AG09309 (cell line): ENCODE measurements at places on chromosomes 7 and 10.

GRCh38 chr7:155762655-155763054 is 49.6 kb downstream of the SHH start:
- no peak for DNase-seq

DNA sequence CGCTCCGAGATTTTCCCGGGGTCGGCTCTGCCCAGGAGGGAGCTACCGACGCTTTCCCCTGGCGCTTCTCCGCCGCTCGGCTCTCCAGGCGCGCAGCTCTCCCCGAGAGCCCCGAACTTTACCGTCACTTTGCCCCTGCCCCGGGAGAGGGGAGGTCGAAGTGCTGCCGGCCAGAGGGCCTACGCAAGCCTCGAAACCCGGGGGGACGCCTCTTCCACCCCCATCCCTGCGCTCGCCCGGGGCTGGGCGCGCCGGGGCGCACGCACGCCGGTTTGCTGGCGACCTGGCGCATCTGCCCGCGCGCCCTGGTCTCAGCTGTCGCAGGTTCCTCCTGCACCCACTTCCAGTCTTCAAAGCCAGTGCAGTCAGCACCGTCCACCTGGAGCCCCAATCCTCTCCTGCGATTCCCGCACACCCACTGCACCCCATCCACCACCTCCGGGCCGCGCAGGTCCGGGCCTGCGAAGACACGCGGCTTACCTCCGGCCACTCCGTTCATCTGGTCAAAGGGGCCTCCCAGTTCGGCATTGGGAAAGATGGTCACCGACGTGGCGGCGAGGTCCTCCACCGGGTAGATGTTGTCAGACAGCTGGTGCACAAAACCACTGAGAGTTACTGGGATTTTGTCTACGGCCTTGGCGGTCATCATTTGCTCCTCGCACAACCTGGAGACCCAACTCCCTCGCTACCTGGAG is 638 bp downstream of the EGR2 start:
- DNase-seq: no peak

- DNase-seq: no peak
These were observed 73.3 kb upstream of the MTPN start for GRCh38 chr7:136050462-136050847.

DNA sequence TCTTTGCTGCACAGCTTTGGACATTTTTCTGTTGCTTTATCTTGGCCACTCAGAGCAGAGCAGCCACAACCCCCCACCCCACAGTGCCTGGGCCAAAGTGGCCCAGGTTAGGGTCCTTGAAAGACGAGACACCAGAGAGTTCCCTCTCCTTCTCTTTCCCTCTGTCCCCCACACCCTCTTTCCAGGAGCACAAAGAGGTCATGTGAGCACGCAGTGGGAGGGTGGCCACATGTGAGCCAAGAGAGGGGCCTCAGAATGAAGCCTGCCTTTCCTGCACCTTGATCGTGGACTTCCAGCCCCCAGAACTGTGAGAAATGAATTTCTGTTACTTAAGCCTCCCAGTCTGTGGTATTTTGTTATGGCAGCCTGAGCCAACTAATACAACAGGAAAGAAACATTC is 14.6 kb upstream of the MSMB start:
- no peak for DNase-seq

- no peak for DNase-seq
These were observed 14.3 kb downstream of the MICALL2 start for GRCh38 chr7:1444925-1445322.

DNA sequence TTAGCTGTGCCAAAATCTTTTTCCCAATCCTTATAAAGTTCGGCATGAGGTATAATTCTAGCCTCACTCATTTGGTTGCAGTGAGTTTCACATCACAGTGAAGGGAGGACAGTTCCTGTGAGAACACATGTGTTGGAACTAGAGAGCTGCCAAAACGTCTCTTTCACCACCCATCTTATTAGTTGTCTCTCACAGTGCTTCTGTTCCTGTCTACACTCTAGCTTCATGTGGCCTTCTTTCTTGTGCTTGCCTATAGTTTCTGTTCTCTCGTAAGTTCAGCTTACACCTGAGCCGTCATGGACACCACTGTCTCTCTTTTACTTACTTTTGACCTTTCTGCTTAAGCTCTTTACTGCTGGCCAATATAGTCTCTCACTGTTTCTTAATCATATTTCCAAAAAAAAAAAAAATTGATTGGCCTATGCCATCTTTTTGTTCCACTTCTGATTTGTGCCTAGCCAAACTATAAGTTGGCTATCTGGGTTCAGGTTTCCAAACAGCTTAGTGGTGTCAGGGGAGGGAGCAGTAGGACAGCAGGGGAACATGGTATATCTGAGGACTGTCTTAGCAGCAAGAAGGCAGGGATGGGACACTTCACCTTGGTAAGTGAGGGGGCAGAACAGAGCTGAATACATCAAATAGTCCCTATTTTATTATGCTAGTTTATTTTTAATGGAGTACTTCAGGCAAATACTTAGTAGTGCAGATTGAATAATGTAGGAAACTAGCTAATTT is 38.0 kb downstream of the ZNRF2 start:
- no peak for DNase-seq

- DNase-seq: no peak
These were observed 51.5 kb downstream of the ADAMTS14 start for GRCh38 chr10:70723771-70724170.

- no peak for DNase-seq
These were observed 12.1 kb downstream of the C10orf71 start for GRCh38 chr10:49310901-49311554.
